Cerebellar cortex (tissue), 1 donor: ENCODE measurements at places on chromosomes 7 and 10.

- no peak for DNase-seq
These were observed 286.3 kb downstream of the TNS3 start for GRCh38 chr7:47295606-47296005.

DNA sequence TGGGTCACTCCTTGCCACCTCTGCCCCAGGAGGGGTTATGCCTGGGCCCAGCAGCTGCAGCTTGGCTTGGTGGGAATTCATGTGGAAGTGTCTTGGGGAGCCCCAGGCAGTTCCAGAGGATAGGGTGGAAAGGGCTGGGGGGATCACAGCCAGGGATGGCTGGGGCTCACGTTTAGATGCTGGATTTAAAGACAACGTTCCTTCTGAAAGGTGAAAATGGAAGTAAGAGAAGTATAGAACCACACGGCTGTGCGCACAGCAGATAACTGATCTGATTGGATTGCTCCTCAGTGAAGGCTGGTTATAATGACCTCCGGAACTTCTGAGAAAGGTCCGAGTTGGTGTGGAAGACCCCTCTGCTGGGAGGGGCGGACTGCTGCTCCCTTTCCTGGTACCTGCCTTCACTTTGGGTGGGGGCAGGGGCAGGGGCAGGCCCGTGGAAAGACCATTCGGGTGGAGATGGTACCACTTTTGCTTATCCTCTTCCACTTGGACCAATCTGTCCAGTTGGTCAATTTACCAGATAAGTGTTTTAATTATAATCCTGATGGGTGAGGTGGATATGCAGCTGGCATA is 7.9 kb upstream of the MYL7 start:
- no peak for DNase-seq

GRCh38 chr10:18719811-18720210 is 60.6 kb downstream of the ARL5B start:
- DNase-seq: no peak

- no peak for DNase-seq
These were observed 132.6 kb downstream of the CUL2 start for GRCh38 chr10:34957531-34957930.

GRCh38 chr7:149854611-149855360 is 16.6 kb downstream of the ZNF862 start:
- DNase-seq: peak; percentile 89

- no peak for DNase-seq
These were observed 19.4 kb downstream of the NOBOX start for GRCh38 chr7:144384071-144384470.

DNA sequence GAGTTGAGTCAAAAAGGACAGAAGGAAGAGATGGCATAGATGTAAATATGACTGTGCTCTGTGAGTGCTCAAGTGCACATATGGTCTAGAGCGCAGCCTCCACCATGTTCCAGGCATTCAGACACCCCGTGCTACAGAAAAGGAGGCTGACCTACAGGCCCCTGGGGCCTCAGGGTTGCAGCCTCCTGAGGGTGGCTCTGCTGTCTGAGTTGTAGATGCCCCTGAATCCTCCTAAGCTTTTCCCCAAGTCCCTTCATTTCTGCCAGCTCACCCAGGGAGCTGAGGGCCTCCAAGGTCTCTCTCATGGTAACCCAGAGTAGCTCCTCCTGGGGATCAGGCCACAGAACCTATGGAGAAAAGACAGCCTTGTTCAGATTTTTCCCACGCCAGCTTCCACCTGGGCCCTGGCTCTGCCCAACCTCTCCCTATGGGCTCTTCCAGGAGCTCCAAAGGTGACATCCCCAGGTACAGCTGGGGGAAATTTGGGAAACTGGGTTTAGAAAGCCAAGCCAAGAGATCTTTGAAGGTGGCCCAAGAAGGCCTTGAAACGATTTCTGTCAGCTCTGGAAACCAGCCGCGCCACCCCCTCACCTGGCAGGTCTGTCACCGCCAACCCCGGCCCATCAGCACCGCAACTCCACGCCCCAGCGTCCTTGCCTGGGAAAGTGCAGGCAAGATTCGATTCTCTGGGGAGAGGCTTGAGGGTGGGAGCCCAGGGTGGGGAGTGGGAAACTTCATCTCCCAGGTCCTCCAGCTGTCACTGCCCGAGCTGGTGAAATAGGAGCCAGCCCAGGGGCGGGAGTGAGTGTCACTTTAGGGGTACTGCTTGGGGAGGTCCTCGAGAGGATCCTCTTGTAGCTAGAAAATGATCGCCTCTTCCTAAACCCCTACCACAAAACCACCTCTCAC is 2.4 kb downstream of the ZNF467 start:
- no peak for DNase-seq

DNA sequence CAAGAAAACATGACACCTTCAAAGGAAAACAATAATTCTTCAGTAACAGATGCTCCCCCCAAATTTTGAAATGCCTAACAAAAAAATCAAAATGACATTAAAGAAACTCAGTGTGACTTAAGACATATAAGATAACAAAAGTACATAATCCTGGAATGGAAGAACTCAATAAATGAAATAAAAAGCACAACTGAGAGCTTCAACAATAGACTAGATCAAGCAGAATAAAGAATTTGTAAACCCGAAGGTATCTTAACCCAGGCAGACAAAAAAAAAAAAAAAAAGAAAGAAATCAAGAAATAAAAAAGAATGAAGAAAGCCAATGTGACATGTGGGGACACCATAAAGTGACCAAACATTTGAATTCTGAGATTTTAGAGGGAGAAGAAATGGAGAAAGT is 27.7 kb upstream of the LRRD1 start:
- DNase-seq: no peak

- no peak for DNase-seq
These were observed 120.3 kb downstream of the ITIH5 start for GRCh38 chr10:7546385-7546967.

DNA sequence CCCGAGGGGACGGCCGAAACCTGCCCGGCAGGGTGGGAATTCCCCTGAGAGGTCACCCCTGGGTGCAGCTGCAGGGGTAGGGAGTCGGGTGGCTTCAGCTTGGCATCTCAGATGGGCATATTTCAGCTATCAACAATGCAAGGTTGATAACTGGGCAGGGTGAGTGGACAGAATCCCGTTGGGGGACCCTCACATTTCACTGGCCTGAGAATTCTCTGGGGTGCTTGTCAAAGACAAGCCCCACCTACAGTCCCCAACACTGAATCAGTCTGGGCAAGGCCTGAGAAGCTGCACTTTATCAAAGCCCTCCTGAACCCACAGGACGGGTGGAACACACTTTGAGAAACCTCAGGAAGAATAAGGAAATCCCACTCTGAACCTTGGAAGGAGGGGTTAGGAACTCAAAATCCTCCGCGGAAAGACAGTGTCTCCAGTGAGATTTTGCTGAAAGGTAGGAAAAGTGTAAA is 3.1 kb downstream of the RGS10 start:
- no peak for DNase-seq

DNA sequence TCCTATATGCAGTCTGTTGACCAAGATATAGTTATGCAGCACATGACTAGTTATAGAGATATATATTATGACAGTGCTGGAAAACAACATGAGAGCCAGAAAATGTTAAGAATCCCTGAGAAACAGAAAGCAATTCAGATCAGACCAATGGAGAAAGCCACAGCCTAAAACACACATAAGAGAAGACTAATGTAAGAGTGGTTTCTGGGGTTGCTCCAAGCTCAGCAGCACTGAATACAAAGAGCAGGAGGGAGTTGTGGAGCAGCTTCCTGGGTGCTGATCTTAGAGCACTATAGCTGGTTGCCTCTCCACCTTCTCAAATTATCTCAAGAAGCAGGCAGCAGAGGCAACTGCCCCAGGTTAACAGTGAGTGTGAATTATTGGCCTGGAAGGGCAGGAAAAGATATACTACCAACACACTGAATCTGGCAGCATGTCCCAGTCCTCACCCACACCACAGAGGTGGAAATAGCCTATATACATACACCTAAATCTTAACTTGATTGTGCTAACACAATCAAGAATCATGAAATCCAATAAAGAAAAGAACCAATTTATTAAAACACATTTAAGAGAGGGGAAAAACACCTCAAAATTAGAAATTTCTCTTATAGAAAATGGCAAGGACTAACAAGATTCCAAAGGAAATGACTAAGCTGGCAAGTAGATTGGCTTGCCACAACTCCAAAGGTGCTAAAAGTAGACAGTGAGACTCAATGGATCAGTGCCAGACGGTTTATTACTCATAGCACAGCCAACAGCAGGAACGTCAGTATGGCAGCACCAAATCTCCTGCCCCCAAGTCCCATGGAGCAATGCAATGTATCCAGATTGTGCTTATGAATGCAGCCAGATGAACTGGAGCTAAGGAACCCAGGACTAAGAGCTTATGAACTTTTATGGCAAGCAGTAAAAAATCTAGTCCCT is 5.1 kb downstream of the PTTG1IP2 start:
- no peak for DNase-seq

GRCh38 chr10:118764195-118764594 is 9.4 kb upstream of the CACUL1 start:
- DNase-seq: no peak

GRCh38 chr10:69872323-69872722 is 70.6 kb downstream of the COL13A1 start:
- no peak for DNase-seq
